ENCODE measurements at places on chromosomes 5 and 9. TPM values are rescaled to one million over a fixed set of nuclear protein-coding genes. Genes with fewer than 3 reads are reported as not detected.

The LVRN gene
- not detected for total RNA-seq

GRCh38 chr9:126827227-126827626 is 22.4 kb downstream of the ZBTB43 start:
- no peak overlapping the region for H3K27ac ChIP-seq
- peaks cover 6% of the 10 kb centered on the region for H3K36me3 ChIP-seq
- no peak overlapping the region for H3K4me3 ChIP-seq
- no peaks in the 10 kb centered on the region for H3K4me1 ChIP-seq

- H3K27me3 ChIP-seq = no peaks in the 10 kb centered on the region
- H3K36me3 ChIP-seq = no peaks in the 10 kb centered on the region
- no peak overlapping the region for H3K4me3 ChIP-seq
- no peak overlapping the region for H3K27ac ChIP-seq
- H3K4me1 ChIP-seq = peaks cover 11% of the 10 kb centered on the region
Measured at GRCh38 chr5:169114466-169115065, 186.4 kb downstream of the SLIT3 start.

GRCh38 chr5:135271533-135272310 is 127.3 kb downstream of the MACROH2A1 start:
- H3K4me3 ChIP-seq = no peak overlapping the region
- no peak overlapping the region for H3K27ac ChIP-seq
- H3K27me3 ChIP-seq = no peaks in the 10 kb centered on the region
- peaks cover 17% of the 10 kb centered on the region for H3K4me1 ChIP-seq

- H3K4me3 ChIP-seq = no peak overlapping the region
- H3K4me1 ChIP-seq = no peaks in the 10 kb centered on the region
- DNase-seq = no peak
- no peaks in the 10 kb centered on the region for H3K27me3 ChIP-seq
- no peak overlapping the region for H3K27ac ChIP-seq
- H3K36me3 ChIP-seq = no peaks in the 10 kb centered on the region
Measured at GRCh38 chr5:104817127-104817526, 1254.5 kb upstream of the NUDT12 start.
